ENCODE measurements at places on chromosomes 3 and 15.

DNA sequence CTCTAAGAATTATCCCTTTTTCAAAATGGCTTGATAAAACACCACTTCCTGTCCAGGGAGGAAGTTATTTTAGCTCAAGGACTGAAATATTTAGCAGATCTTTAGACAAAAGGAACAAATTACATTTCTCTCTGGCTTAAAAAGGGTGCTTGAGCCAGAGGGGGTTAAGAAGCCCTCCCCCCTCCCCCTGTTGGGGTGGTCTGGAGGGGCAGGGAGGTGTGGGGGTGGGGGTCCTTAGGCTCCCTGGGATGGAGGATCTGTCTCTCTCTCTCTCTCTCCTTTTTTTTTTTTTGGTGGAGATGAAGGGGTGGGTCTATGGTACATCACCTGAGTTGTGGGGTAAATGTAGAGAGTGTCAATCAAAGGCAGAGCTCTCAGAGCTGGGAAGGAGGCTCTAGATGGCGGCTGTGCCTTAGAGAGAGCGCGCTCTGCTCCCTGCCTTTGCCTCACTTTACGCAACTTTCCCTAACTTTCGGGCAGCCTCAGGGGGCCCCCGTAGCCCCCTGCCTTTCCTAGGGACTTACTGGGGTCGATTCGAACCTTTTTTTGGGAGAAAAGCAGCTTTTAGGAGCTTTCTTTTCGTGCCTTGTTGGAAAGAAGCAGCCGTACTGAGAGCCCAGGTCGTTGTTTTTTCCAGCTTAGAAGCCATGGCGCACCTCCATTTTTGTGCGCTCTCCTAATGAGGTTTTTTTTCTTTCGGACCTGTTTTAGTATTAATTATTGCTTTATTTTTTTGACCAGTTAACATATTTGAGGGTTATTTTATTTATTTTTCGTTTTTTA, at the start of gene CHD2:
Gene CHD2, plus strand, starts transcription at position 377 of the 783 bp plus-strand sequence. CDS start 914 bp downstream, outside the sequence.
- DNase-seq = peak; percentile 75

- no peak for DNase-seq
These were observed 31.3 kb downstream of the MKRN3 start for GRCh38 chr15:23596736-23597135.

DNA sequence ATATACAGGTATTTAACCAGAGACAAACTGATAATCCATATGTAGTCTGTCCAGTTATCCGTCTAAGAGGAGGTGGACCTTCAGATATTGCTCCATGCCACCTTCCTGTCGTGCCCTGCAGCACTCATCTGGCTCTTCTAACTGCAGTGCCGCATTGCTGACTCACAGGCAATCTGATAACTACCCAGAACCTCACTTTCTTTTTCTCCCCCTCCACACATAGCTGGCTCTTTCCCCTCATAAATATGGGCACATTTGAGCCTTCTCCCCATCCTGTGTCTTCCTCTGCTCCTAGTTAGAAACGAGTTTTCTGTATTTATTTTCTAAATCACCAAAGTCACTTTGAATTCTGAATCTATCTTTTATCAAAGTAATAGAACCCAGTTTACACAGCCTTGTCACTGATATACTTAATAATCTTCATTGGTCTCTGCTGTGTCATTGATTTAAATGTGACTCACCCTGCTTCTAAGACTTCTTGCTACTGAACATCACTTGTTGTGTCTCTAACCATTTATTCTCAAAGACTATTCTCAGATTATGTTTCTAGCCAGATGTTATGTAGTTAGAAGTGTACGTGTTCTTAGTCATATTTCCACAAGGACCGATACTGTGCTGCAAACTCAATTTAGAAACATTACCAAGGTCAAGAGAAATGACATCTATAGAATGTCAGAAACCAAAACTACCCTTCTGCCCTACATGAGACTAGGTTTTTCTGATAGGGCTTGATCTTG, 17.4 kb upstream of the KCNMB2 start:
- peak; percentile 37 for DNase-seq

- peak; percentile 71 for DNase-seq
These were observed 8.4 kb downstream of the SHF start for GRCh38 chr15:45179221-45179985.

GRCh38 chr3:103170651-103171050, 735.8 kb downstream of the ZPLD1 start:
- no peak for DNase-seq

GRCh38 chr3:126682009-126682408, 22.0 kb upstream of the CHCHD6 start:
- DNase-seq = no peak

- DNase-seq = no peak
These were observed 22.7 kb downstream of the CORO2B start for GRCh38 chr15:68601206-68602197.
